ENCODE measurements at places on chromosomes 6 and 20.

GRCh38 chr6:141347086-141347485 is 785.6 kb upstream of the GJE1 start:
- no peak for DNase-seq

DNA sequence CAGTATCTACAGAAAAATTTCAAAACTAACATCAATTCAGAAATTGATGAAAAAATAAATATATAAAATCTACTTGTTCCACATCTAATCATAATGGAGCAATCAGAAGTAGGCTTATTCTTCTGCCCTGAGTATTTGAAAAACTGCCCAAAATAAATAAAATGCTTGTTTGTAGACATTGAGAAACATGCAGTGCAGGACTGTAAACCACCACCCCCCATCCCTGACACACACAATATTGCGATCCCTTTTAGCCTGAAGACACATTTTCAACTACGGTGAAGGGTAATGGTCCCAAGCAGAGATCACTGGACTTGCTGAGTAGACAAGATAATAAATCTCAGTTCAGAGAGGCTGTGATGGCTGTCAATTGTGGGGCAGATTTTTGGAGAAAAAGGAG is 261.5 kb downstream of the C6orf118 start:
- no peak for DNase-seq

GRCh38 chr6:77482981-77483380 is 19.7 kb upstream of the HTR1B start:
- no peak for DNase-seq

GRCh38 chr6:154907291-154907690 is 87.8 kb upstream of the TIAM2 start:
- DNase-seq, result no peak

GRCh38 chr6:114063956-114064355 is 93.0 kb upstream of the HDAC2 start:
- no peak for DNase-seq

- DNase-seq, result no peak
Measured at GRCh38 chr20:38143646-38144554, 21.2 kb downstream of the TGM2 start.

- DNase-seq, result no peak
Measured at GRCh38 chr6:147528511-147529145, 20.1 kb downstream of the SAMD5 start.

DNA sequence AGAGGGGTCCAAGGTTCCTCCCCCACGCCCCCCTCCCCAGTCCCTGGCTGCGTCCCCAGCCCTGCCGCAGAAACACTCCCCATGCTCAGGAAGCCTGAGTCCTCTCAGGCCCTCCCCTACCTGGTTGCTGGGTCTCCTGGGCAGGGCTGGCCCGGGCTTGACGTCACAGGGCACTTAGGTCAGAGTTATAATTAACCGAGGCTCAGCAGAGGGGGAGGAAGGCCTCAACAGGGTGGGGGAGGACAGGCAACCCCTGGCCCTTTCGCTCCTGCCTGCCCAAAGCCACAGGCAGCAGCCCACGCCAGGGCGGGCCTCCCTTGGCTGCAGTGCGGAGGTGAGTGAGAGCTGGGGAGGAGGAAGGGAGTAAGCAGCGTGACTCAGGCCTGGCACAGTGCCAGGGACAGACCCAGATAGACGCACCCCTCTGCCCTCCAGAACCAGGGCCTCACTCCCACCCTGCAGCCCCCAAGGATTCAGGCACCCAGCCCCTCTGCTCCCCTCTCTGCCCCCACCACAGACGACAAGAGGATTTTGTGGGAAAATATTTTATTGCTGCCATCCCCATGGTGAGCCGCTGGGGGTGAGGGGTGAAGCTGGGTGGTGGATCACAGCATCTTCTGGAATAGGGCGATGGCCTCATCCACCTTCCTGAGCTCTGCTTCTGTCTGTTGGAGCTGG is at the start of gene VWA7:
VWA7 (minus strand) TSS at position 340 of the 678 bp plus-strand sequence. CDS start 549 bp downstream, outside the sequence.
- DNase-seq, result peak; percentile 52

DNA sequence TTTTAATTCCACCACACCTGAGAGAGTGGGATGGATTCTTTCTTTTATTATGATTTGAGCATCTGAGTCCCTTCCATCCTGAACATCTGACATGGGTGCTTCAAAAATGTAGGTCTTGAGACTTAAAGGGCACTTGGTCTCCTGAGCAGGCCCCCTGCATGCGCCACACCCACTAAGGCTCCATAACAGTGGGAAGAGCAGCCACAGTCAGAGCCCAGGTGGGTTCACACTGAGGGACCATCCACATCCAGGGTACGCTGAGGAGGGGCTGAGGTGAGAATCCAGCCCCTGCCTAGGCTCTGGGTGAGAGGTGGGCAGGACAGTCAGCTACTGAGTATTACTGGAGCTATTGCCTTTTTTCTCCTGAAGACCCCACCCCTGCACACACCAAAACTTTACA is 42.7 kb downstream of the HLA-A start:
- DNase-seq, result no peak

DNA sequence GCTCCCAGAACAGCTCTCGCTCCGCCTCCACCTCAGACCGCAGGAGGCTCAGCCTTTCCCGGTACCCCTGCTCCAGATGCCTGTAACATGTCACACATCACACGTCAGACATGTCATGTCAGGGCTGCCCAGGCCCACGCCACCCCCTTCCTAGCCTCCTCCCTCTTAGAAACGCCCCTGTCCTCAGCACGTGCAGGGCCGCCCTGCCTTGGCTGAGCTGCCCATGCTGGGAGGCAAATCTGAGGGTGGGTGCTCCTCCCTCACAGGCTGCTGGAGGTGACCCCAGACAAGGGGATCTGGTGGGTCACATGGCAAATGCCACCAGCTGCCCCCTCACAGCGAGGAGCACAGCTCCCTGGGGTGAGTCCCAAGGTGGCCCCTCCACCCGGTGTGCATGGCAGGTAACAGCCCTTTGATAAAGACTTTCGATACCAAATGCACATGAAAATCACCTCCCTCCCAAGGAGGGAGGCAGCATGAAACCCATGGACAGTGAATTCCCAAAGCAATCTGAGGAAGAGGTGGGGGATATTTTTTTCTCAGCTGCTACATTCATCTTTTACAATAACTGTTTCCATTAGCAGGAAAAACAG is 84.1 kb downstream of the GINS1 start:
- no peak for DNase-seq

DNA sequence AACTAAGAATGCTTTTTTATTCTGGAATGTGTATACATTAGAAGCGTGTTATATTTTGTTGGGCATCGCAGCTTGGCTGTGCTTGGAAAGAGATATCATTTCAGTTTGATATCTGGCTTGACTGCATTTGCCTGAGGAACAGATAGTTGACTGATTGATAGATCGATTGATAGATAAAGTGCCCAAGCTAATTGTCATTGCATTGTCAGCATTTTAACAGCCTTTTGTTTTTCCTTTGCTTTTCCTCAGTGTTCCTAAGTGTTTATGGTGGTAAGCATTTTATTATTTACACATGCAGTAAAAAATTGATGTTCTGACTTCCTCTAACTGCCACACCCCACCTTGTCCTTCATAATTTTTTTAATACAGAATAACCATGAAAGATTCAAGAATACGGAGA is 180.9 kb upstream of the GRIK2 start:
- DNase-seq, result no peak

- no peak for DNase-seq
Measured at GRCh38 chr20:18265441-18265840, 22.9 kb upstream of the ZNF133 start.

DNA sequence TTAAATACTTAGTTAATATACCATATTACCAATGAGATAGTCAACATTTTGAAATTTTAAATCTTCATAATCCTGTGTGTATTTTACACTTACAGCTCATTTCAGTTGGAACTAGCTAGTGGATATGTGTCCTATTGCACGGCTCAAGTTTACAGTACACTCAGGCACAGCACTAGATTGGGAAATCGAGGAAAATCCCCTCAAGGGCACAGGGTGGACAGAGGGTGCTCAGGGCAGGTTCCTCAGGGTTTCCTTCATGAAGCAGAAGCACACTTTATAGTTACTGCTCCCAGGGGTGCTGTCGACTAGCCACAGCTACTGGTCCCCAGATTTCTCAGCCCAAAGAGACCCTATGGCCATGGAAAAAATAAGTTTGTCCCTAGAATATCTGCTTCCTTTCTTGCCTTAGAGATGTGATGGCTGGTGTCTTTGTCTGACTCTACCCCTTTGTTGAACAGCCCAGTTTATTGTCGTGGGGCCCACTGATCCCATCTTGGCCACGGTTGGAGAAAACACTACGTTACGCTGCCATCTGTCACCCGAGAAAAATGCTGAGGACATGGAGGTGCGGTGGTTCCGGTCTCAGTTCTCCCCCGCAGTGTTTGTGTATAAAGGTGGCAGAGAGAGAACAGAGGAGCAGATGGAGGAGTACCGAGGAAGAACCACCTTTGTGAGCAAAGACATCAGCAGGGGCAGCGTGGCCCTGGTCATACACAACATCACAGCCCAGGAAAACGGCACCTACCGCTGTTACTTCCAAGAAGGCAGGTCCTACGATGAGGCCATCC is 1.5 kb downstream of the BTN2A1 start:
- no peak for DNase-seq

GRCh38 chr6:81744131-81744530 is 8.3 kb downstream of the TENT5A start:
- no peak for DNase-seq

GRCh38 chr20:62357187-62357667 is 9.9 kb downstream of the LAMA5 start:
- DNase-seq, result no peak

DNA sequence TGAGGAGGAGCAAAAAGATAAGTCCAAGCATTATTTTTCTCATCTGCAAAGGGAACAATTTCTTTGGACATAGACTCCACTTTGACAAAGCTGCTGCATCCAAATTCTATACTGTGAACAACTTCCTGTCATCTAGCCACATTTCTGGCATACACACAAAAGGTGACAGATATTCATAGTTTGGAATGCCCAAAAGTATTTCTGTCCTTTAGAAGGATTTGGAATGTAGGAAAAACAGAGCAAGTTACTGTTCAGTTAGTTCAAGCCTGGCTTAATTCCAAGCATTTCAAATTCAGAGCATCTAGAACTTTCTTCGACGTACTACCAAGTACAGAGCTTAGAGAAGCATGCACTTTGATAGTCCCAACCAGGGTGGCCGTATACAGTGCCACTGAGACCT is 134.0 kb downstream of the PDE7B start:
- DNase-seq, result no peak

- DNase-seq, result no peak
Measured at GRCh38 chr20:24937579-24937978, 11.5 kb upstream of the CST7 start.

Measured in stimulated activated CD8-positive, alpha-beta memory T cell treated with anti-CD3 and anti-CD28 coated beads, Interleukin-7, amount 100 ng/mL, for 24 hours (primary cell).